ENCODE measurements at places on chromosomes 11 and 22. TPM values are rescaled to one million over a fixed set of nuclear protein-coding genes. Genes with fewer than 3 reads are reported as not detected.

- no peak for DNase-seq
Observed at GRCh38 chr11:88428959-88429358, 91.4 kb upstream of the CTSC start.

GRCh38 chr11:119791047-119791446, 62.0 kb upstream of the NECTIN1 start:
- peak; percentile 24 for DNase-seq

DNA sequence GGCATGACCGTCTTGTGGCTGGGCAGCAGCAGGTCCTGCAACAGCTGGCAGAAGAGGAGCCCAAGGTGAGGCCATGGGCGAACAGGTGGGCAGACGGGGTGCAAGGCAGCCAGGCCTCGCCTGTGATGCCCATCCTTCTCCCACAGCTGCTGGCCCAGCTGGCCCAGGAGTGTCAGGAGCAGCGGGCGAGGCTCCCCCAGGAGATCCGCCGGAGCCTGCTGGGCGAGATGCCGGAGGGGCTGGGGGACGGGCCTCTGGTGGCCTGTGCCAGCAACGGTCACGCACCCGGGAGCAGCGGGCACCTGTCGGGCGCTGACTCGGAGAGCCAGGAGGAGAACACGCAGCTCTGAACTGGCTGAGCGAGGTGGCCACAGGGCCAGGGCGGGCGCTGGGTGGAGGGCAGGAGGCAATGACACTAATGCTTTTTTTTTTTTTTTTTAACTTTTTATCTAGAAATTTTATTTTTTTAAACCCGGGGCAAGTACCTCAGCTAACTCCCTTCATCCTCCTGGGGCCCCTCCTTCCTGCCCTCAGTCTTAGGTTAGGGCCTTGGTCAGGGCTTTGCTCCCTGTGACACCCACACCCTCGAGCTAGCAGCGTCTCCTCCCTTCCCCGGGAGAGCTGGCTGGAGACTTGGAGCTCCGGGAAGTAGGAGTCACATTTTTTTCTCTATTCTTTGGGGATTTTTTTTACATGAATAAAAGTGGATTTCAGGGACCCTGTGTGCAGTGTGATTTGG, 16.0 kb downstream of the PLCB3 start:
- DNase-seq: no peak

FAM111B gene
- 6.4 TPM for total RNA-seq

DNA sequence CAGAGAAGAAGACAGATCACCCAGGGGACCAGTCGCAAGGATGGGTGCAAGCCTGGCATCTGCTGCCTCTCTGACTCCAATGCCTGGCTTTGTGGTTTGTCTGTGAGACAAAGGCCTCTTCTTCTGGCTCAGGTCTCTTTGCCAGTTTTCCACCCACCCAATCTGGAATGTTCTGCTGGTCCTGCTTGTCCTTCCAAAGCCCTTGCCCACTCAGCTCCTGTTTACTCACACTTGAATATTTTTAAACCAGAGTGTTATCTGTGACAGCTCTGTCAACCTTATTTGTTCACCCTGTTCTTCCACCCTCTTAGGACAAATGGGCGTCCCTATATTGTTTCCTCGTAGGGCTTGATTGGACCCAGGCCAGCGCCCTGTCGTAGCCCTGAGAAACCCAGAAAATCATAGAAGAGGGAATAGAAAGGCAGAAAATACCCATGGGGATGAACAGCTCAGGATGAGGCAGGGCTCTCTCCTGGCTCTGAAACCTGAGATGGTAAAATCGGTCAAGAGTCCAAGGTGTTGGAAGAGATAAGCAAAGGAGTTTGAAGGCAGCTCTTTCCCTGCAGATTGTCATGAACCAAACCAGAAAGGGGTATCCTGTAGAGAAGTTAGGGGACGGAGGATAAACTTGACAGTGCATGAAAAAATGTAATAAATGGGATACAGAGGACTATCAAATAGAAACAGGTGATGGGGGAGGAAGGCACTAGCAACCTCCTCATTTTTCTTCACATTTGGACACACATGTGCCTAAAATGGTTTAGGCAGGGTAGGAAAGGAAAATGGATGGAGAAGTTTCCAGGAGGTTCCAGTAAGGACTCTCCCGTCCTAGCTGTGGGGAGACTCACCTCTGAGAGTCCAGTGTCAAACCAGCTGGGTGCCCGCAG, 651 bp downstream of the CRYAB start:
- DNase-seq: no peak

Data from glutamatergic neuron (in vitro differentiated cells).